NCI-H82 (cell line): ENCODE measurements at places on chromosomes 5 and 9.

GRCh38 chr9:130159915-130160670, 12.1 kb upstream of the NCS1 start:
- no peak for DNase-seq

DNA sequence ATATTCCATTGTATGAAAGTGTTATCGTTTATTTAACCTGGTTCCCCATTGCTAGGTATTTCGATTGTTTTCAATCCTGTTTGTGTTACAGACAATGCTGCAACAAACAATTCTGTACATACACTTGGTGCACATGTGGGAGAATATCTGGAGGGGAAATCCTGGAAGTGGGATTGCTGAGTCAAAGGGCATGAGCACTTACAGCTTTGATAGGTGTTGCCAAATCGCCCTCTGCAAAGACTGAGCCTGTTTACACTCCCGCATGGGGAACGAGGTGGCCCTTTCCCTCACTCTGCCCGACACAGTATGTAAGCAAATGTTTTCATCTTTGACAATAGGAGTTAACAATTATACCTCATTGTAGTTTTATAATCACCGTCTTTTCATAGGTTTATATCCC, 66.2 kb downstream of the PDE6A start:
- DNase-seq: no peak

DNA sequence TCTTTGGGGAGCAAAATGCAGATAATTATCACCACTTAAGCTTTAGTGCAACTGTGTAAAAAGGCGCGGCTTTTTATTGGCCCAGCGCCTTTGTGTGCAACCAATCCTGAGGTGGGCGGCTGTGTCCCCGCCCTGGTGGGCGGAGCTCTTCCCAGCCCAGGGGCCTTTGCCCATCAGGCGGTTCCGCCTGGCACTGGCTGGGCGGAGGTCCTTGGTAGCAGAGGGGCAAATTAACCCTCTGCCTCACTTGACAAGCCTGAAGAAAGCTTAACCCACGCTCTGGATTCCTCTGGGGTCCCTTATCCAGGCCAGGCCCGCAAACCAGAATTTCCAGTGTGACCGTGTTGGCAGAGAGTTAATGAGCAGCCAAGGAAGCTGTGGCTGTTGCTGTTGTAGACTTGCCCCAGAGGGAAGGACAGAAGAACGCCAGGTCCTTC, 12.8 kb upstream of the NIPAL4 start:
- DNase-seq: no peak

DNA sequence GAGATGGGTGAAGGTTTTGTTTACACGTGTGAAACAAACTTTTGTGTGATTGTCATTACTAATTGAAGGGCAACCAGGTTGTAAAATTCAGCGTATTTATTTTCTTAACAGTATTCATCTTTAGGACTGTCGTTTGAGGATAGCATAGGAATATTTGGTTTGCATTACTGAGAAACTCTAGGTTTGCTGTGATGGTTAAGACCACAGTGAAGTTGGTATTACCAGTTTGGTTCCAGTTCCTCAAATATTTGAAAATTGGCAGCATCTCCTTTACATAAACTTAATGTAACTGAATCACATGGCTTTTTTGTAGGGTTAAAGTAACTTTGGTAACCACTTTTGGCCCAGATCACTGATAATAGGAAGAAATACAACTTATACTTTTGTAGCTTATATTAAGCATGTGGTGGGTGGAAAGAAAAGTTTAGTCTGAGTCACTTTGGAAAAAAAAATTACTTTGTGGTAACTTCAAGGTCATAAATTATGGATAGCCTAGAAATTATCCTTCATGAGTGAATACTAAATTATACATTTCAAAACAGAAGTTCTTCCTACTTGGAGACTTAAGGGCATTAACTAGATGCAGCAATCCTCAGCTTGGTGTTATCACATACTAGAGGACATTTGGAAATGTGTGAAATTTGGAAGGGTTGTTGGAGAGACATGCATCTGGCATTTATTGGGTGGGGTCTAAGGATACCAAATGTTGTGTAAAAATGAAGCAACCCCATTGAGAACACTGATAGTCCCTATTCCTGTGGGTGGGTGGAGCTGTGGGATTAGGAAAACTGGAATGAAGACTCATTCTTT, 33.9 kb downstream of the G3BP1 start:
- DNase-seq: no peak

GRCh38 chr5:31214229-31214628, 20.7 kb downstream of the CDH6 start:
- no peak for DNase-seq

GRCh38 chr5:146628950-146629349, 113.0 kb upstream of the GPR151 start:
- DNase-seq: peak; percentile 84

DNA sequence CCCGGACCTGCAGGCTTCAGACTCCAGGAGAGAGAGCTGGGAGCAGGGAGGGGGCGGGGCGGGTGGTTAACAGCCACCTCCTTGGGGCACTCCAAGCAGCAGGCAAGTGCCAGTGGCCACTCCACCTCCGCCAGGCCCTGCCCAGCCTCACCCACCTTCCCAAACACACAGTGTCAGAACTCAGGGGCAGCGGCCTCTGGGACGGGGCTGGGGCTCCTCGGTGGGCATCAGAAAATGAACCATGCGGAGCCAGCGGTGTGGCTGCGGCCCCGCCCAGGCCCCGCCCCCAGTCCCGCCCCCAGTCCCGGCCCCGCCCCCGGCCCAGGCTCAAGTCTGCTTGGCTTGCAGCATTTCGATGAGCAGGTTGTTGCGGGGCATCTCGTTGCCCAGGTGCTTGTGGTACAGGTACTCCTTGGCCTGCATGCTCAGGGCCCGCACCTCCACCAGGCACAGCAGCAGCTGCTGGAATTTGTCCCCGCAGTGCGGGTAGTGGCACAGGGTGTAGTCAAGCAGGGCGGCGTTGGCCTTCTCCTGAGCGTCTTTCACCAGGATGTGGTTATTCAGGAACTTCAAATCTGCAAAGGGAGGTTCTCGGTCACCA, 24.7 kb downstream of the NR5A1 start:
- DNase-seq: no peak

DNA sequence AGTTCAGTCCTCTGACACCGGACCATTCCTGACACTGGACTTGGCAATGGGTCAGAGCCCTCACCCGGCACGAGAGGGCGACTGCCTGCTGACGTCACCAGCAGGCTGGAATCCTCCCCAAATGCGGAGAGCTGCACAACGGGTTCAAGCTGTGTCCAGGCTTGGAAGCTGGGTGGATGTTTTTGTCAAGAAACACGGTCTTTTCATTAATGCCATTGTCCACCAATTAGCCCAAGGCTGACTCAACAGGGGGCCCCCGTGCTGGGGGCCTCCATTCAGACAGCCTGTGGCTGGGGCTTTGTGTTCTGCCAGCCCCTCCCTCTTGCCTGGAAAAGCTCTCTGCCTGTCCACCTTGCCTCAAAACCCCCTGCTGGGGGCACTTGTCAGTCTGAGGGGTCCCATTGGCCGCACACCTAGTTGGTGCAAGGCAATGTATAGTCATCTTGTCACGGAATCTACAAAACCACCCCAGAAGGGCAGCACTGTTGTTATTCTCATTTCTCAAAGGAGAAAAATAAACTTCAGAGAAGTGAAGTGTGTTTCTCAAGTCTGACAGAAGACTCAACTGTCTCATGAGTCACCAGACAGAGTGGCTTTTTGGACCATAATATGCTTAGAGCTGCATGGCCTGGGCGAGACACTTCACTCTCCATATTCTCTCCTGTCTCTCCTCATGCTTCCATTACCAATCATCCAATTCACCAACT, 24.6 kb downstream of the NDUFA8 start:
- DNase-seq: no peak

DNA sequence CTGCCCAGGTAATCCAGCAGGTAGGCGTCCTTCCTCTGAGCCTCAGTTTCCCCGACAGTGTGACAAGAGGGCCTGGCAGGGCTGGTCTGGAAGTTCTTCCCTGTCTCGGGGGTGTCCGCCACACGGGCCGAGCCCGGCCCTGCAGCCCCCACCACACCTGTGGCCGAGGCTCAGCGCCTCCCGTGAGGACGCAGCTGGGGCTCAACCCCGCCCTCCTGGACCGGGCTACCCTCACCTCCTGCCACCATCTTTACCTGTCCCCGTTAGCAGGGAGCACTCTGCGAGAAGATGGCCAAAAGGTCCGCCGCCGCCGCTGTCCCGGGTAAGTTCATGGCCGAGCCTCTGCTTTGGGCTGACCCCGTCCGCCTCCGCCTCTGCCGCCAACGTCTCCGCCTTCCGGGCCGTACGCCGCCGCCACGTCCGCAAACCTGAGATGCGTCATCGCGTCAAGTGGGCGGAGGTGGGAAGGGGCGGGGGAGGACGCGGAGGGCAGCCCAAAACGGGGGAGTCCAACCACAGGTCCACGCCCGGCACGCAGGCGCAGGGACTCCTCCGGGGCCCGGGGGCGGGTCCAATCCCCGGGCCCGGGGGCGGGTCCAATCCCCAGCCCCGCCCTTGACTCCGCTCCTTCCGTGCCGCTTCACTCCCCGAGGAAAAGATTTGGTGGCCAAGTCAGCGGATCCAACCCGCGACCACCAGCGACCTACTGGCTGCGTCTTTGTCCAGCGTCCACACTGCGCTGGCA, at the start of gene LYSMD3:
TSS of gene LYSMD3 (minus strand) at position 391 of the 745 bp plus-strand sequence. CDS start 4,295 bp downstream, outside the sequence.
- DNase-seq: peak; percentile 96

DNA sequence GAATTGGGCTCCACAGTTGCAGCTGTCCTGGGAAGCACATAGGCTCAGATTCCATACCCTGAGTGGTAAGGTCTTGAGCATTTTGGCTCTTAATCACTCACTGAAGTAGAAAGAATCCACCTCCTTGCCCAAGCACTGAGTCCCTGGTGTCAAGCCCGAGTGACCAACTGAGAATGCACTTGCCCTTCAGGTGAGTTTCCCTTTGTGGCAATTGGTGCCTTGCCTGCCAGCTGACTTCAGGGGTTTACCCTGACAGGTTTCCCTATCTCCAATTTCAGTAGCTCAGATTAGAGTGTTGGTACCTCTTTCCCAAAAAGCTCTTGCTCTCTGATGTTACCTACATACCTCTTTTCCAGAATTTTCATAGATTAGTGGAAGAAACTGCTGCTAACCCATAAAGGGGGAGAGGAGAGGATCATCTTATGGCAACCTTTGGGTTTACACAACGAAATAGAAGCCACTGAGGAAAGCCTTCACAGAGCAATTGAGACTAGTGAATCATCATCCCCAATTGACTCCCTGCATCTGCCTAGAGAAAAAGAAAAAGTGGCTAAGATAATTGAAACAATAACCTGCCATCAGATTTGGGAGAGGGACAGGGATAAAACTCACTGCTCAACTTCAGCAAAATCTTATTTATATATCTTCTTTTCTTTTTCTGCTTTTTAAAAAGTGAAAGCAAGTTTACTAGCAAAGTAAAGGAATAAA, 48.6 kb downstream of the CCL28 start:
- DNase-seq: no peak

DNA sequence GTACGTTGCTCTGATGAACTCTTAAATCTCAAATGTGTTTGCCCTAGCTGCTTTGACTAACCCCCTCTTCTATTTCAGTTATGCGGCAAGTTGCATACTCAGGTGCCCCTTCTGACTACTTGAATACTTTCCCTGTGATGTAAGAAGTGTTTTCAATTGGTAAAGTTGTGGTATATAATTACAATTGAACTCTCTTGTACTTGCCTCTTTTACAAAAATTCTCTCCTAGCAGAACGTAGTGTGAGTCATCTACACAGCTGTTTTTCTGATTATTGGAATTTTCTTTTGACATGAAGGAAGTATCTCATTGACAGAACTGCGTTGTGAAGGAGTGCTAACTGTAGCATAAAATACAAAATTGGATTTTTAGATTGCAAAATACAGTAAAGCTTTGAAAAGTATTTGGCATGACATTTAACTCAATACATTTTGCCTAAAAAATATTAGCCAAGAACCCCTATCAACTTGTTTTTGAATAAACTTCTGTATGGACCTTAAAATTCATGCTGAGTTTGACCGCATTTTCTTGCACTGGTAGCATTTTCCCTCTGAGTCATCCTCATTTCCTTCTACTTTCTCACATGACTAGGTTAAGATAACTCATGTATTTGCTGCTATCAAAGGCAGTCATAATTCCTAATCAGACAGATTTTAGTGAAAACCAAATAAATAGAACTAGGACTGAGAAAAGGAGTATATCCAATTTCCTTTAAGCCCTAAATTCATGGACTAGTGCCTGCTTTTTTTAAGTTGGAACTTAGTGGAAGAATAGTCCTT, 6.3 kb downstream of the CRHBP start:
- DNase-seq: no peak

DNA sequence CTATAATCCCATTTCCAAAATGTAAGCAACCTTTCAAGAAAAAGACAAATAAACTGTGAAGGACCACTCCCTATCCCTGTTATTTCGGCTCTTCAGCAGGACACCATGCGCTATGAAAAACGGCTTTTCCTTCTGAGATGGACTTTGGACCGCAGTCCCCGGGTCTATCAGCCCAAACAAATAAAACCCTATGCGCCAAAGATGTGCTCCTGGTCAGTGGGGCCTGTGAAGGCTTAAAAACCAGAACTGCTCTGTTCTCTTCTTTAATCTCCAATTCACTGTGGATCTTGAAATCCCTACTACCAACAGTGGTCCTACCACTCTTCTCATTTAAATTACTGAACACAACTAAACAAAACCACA, 33.3 kb downstream of the RAPGEF1 start:
- DNase-seq: no peak

- no peak for DNase-seq
Measured at GRCh38 chr9:137907776-137908175, 30.2 kb downstream of the CACNA1B start.

DNA sequence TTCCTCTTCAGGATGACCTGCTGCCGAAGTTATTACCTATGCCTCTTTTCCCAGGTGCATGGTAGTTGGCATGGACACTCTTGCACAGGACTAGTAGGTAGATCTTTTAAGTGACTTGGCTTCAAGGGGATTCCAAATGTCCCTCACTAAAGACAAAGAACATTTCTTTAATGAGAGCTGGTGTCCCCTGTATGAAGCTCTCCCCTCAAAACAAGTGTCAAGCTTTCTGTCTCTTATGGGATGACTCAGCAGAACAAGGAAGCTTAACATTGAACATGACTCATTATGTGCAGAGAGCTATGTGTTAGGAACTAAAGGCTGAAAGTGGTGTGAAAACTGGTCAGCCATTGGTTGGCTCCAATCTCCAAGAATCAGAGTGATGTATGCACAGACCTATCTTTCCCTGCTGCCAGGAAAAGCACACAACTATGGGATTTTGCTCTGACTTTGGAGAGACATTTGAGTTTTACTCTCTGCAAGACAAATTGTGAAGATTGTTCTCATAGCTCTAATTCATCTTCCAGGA, 120.5 kb downstream of the PRDM6 start:
- no peak for DNase-seq

- peak; percentile 71 for DNase-seq
Measured at GRCh38 chr5:63963080-63963735, 963 bp upstream of the HTR1A start.

GRCh38 chr9:127205952-127206351, 58.6 kb upstream of the GARNL3 start:
- DNase-seq: no peak

- no peak for DNase-seq
Measured at GRCh38 chr5:61279725-61280124, 52.3 kb upstream of the ZSWIM6 start.

DNA sequence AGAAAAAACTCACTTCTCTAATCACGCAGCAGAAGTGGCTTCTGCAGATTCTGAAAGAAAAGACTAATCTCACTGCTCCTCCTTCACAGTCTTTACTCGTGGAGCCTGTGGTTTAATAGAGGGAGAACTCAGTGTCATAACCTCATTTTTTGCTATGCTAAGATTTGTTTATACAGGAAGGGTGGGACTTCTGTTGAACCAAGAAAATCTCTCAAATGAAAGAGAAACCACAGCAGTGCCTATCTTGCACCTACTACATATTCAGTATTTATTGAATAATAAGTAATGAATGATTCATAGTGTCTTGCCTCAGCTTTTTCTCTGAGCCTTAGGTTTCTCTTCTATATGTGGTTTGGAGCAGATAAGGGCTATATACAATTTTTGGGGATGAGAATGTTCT, 136.1 kb upstream of the DMAC1 start:
- no peak for DNase-seq

- peak; percentile 68 for DNase-seq
Measured at GRCh38 chr5:142322747-142323479, 1.9 kb downstream of the SPRY4 start.
